ENCODE measurements at places on chromosomes 16 and 17. TPM values are rescaled to one million over a fixed set of nuclear protein-coding genes. Genes with fewer than 3 reads are reported as not detected.

Gene NPIPB9
- total RNA-seq, result 8.1 TPM

Gene IL17C
- not detected for total RNA-seq

DNA sequence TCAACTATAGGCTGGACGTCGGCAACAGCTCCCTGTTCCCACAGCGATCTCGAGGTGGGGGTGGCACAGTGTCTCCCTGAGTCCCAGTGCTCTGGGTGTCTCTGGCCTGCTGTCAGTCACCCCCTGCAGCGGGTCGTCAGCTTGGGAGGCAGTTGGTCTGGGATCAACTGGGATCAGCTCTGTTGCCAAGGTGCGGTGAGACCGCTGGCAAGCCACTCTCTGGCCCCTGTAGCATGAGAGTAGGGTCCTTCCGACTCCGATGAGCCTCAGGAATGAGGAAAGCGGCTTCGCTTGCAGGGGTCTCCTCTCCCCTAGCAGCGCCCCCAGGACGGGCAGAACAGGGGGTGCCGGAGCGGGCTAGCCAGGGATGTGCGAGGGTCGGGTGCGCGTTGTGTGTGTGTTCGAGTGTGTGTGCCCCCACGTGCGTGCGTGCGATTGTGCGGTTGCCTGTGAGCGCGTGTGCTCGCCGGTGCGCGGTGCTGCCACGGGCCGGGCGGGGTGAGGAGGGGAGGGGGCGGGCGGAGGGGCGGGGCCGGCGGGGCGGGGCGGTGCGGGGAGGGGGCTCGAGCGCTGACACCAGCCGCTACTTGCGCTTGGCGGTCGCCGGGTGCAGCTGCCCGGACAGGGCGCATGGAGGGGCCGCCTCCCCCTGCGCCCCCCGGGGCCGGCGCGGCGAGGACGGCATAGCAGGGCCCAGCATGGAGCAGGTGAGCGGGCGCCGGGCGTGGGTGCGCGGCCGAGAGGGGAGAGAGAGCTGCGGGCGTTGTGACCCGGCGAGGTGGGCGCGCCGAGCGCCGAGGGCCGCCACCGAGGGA, 9.4 kb upstream of the ARHGAP23 start:
- peak; percentile 65 for DNase-seq

DNA sequence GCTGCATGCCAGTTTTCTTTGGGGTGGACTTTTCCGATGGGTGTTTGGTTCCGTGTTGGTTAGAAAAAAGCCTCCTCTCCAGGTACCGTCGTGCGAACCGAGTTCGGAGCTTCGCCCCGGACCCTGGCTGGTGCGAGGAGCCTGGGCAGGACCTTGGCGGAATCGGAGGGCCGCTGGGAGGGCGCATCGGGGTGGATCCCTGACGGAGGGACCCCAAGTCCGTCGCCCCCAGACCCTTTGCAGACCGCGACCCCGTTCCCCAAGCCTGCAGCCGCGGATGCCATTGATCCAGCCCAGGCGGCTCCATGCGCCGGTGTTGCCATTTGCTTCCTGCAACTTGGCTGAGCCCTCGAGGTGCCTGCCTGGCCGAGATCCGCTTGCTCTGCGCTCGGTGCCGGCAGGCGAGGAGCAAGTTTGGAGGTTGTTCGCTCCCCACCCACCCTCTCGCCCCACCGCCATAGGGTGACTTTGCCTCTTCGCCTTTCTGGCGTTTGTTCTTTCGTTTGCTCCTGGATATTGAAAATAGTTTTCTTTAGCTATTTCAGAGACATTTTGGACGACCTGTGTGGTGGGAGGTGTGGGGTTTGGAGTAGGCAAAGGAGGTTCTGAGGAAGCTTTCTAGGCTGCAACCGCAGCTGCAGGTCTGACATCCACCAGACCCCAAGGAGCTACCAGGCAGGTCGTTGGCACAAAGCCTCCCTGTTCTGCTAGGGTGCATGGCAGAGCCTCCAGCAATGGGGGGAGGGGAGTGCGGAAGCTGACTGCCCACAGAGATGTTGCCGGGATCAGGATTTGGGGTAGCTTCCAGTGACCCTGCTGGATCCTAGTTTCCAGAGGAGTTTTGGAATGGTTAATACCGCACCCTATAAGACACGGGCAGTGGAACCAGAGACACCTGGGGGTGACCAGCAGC, 58.2 kb downstream of the RAP1GAP2 start:
- DNase-seq, result peak; percentile 32

DNA sequence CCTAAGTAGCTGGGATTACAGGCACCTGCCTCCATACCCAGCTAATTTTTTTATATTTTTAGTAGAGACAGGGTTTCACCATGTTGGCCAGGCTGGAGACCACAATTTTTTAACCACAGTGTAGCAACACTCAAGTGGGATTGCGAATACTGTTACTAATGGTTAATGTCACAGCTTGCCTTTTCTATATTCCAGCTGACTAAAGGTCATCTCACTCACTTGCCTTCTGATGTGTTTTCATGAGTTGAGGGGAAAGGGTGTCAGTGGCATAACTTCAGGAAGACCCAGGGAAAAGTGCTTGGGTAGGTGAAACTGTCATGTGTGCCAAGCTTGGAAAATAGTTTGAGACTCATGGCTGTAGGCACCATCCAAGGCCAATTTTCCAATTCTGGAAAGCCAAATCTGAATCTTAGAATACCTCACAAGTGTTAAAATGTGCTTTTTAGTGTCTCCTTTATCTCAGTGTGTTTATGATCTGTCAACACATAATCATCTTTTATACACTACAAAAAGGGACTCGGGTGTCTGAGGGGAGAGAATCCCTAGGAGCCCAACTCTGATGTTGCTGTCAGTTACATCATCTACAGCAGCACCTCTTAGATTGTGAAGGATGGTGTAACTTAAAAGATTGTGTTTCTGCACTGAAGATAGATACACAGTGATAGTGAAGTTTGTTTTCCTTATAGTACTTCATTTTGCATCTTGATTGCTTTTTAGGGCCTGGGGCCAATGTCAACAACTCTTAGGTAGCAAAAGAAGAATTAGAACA, 27.1 kb downstream of the OGFOD1 start:
- no peak for DNase-seq

All from cerebellum (tissue), 4 donors.